Mesendoderm (in vitro differentiated cells): ENCODE measurements at places on chromosomes 5 and 9.
A peak's percentile ranks its signal among the peaks of the same experiment; 100 is the strongest.

- DNase-seq, result no peak
Measured at GRCh38 chr9:117963493-117964090, 259.4 kb downstream of the TLR4 start.

DNA sequence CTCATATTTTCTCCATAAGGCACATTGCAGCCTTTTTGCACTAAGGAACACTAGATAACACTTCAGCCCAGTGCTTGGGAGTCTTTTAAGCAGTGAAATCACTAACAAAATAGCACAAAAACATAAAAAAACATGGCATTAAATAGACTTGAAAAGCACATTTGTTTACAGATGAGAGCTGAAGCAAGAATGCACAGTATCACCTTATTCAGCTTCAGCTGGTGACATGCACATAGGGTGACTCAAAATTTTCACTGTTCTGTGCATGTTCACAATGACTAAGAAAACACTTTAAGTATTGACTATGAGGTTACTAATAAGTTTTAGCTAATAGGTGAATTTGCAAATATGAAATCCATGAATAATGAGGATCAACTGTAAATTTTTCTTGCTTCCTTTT lies 293.9 kb upstream of the TARS1 start:
- no peak for DNase-seq

DNA sequence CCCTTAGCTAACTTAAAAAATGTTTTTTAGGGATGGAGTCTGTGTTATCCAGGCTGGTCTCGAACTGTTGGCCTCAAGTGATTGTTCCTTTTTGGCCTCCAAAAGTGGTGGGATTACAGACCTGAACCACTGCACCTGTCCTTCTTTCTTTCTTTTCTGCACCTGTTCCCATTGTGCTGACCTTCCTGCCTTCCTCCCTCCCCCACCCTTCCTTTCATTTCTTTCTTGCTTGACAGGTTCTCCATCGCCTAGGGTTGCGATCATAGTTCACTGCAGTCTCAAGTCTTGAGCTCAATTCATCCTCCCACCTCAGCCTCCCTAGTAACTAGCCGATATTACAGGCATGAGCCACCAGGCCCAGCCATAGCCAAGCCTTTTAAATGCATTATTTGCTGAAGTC lies 20.6 kb downstream of the JMY start:
- DNase-seq, result no peak

DNA sequence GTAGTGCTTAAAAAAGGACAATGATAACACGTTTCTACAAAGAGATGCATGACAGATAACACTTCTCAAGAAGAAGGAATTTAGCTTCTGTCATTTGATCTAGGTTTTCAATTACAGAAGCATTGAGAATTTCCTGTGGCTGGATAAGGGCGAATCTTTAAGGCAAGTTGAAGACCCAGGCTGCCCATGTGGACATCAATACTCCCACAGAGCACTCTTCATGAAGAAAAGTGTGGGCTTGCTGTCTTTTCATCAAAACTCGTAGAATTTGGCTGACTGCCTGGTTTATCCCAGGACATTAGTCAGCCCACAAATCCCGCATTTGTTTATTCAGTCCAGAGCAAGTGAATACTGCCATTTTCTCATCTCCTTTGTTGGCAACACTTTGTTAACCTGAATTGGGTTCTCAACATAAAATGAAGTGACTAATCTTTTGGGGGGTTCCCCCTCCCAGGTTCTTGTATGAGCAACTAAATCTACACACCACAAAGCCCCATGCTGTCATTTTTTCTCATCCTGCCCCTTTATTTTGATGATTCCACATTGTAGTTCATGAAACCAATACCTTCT lies 43.4 kb upstream of the CDKN2B start:
- no peak for DNase-seq

DNA sequence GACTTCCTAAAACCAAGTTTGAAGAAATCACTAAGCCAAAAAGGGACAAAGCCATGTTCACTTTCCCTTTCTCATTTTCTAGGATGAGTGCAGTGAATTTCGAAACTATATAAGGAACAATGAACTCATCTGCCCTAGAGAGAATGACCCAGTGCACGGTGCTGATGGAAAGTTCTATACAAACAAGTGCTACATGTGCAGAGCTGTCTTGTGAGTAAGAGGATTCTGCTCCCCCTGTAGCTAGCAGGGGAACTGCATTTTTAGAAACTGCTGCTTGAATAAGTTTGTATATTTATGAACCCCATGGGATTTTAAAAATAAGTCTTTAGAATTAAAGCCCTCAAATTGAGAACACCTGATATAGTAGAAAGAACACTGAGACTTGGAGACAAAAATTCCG lies 42.7 kb upstream of the SPINK14 start:
- DNase-seq, result peak; percentile 28

GRCh38 chr5:132877938-132878337 lies 4.5 kb downstream of the LEAP2 start:
- no peak for DNase-seq

GRCh38 chr5:56389261-56389660 lies 156.1 kb upstream of the ANKRD55 start:
- no peak for DNase-seq

GRCh38 chr5:112479418-112479817 lies 60.3 kb upstream of the EPB41L4A start:
- DNase-seq, result no peak
